Cardiac muscle cell (in vitro differentiated cells and primary cell): ENCODE measurements at places on chromosomes 3 and 15.

DNA sequence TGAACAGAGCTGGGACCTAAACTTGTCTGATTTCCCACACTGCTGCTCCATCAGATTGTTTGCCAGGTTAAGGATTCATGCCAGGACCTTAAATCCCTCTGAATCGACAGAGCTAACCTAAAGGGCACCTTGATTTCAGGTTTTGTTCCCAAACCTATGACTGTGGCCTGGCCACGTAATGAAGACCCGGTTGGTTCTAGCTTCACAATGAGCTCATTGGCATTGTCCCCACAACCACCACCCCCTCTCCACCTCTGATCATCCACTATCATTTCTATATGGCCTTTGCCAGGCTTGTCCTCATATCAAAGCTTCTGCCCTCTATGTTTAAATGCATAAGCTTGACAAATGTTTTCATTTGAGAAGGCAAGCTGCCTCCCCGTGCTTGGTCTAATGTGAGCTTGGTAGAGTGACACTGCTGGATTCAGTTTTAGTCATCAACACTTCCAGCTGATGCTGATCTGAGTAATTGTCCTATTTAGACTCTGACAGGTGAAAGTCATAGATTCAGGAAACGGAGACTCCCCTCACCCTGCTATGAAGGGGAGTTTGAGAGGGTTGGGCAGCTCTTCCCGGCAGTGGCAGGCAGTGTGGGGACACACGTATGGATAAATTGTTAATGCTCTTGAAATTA is 407.1 kb upstream of the CFAP20DC start:
- no peak for DNase-seq

- no peak for DNase-seq
Measured at GRCh38 chr3:30720586-30721313, 114.3 kb downstream of the TGFBR2 start.

DNA sequence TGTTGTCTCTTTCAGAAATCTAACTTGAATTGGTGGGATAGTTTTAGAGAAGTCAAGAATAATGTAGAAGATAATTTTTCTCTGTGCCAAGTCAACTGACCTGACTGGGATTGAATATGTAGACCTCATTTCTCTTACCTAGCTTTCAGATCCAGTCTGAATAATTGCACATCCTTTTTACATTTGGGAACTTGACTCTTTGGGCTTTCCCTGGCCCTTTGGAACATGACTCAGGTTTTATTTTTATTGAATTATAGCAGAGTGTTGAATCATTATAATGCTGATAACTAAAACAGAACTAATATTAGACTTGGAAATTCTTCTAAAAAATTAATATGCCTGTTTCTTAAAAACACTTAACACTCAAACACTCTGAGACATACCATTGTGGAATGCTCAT is 76.5 kb downstream of the PFN2 start:
- DNase-seq: no peak

- no peak for DNase-seq
Measured at GRCh38 chr3:102796804-102797203, 362.0 kb downstream of the ZPLD1 start.

- no peak for DNase-seq
Measured at GRCh38 chr3:58628823-58629562, 37.6 kb downstream of the FAM3D start.
